Activated CD4-positive, alpha-beta T cell treated with anti-CD3 and anti-CD28 coated beads for 24 hours (primary cell): ENCODE measurements at places on chromosomes 4 and X.

DNA sequence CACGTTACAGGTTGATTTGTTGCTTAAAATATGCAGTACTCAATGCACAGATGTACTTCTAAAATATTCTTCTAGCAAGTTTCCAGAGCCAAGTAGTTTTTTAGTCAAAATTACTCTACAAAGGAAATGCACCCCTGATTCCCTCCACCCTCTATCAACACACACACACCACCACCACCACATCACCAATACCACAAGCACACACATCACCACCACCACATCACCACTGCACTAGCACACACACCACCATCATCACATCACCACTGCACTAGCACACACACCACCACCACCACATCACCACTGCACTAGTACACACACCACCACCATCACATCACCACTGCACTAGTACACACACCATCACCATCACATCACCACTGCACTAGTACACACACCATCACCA is 105.2 kb upstream of the FRG1 start:
- DNase-seq: no peak

DNA sequence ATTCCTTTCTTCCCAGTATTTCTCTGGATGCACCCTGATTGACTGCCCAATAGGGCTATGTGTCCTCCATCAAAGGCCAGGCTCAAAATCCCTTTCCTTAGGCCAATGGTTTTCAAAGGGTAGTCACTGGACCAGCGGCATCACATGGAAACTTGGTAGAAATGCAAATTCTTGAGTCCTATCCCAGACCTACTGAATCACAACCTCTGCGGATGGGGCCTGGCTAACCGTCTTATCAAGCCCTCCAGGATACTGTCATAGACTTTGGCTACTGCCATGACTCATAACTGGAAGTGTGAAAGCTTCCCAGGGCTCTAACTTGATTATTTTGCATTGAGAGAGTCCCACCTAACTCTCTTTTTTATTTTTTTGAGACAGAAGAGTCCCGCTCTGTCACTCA is 71.9 kb upstream of the TFDP3 start:
- DNase-seq: no peak

DNA sequence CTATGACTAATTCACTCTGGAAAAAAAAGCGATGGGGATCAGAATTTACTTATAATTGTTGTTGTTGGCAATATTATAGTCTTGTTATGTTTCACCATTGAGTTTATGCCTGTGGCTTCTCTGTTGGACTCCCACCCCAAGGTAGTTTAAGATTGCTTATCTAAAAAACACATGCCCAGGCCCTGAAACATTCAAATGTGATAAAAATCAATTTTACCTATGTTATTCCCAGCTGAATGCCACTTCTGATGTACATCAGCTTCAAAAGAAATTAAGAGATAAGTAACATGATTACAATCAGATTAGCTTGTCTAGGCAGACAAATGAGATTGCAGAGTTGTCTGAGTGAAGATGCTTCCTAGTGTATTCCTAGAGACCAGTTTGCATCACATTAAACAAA is 484.7 kb downstream of the PCDH7 start:
- DNase-seq: no peak

DNA sequence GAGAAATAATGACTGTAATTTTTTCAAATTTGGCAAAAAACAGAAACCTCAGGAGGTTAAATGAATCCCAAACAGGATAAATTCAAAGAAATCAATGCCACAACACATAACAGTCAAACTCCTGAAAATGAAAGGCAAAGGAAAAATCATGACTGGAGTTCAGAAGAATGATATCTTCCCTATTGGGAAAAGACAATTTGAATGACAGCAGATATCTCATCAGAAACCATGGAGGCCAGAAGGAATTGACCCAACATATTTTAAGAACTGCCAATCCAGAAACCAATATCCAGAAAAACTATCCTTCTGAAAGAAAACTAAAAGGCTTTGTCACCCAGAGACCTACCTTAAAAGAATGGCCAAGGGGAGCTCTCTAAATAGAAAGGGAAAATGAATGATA is 40.1 kb upstream of the MAMLD1 start:
- no peak for DNase-seq

GRCh38 chr4:167826281-167826680 is 266.1 kb upstream of the ANXA10 start:
- DNase-seq: no peak

DNA sequence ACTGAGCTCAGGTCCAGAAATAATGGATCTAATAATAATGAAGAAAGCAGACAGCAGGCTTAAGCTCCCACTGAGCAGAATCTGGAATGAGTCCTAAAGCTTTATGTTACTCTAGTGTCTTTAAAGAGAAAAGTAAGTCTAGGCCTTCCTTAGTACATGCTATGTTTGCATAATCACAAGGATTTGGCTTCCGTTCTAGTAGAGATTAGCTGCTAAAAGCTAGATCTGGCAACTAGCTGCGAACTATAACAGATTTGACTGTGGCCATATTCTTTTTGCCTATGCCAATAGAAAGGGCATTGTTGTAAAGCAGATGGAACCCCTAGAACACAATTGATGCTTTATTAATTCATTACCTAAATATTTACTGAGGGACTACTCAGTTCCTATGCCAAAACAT is 19.0 kb downstream of the COX7B2 start:
- no peak for DNase-seq

- DNase-seq: no peak
Measured at GRCh38 chr4:92551616-92552015, 247.8 kb downstream of the GRID2 start.

GRCh38 chr4:111997785-111998184 is 147.5 kb upstream of the FAM241A start:
- no peak for DNase-seq

- no peak for DNase-seq
Measured at GRCh38 chrX:9911487-9911886, 55.7 kb upstream of the CLDN34 start.
